ENCODE measurements at places on chromosomes 11 and 22.
A peak's percentile ranks its signal among the peaks of the same experiment; 100 is the strongest.

GRCh38 chr11:94731880-94732601 lies 36.1 kb upstream of the AMOTL1 start:
- peak; percentile 70 for DNase-seq

DNA sequence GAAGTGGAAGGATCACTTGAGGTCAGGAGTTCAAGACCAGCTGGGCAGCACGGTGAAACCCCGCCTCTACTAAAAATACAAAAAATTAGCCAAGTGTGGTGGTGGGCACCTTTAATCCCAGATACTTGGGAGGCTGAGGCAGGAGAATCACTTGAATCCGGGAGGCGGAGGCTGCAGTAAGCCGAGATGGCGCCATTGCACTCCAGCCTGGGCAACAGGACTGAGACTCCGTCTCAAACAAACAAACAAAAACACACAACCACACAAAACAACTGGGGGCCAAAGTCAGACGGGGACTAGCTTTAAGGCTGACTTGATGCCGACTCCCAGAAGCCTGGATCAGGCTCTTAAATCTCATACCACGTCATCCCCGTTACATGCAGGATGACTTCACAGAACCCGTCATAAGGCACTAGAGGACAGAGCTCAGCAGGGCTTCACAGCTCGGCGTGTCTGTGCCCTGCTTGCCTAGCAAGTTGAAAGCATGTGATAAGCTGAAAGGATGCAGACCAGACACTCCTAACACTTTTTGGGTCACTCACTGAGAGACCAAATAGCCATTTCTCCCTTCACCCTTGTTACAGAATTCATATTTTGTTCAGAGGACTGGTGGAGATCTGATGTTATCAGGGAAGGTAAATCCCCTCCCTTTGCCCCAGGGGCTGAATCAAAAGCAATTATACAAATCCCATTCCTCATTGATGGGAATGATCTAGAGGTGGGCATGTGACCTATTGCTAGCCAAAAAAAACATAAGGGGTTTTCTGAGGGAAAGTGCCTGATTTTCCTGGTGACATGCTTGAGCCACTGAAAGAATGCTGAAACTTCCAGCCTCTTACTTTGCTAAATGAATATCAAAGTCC lies 65.4 kb downstream of the GAB2 start:
- DNase-seq: no peak

GRCh38 chr11:32704775-32705174 lies 89.7 kb downstream of the CCDC73 start:
- DNase-seq: no peak

DNA sequence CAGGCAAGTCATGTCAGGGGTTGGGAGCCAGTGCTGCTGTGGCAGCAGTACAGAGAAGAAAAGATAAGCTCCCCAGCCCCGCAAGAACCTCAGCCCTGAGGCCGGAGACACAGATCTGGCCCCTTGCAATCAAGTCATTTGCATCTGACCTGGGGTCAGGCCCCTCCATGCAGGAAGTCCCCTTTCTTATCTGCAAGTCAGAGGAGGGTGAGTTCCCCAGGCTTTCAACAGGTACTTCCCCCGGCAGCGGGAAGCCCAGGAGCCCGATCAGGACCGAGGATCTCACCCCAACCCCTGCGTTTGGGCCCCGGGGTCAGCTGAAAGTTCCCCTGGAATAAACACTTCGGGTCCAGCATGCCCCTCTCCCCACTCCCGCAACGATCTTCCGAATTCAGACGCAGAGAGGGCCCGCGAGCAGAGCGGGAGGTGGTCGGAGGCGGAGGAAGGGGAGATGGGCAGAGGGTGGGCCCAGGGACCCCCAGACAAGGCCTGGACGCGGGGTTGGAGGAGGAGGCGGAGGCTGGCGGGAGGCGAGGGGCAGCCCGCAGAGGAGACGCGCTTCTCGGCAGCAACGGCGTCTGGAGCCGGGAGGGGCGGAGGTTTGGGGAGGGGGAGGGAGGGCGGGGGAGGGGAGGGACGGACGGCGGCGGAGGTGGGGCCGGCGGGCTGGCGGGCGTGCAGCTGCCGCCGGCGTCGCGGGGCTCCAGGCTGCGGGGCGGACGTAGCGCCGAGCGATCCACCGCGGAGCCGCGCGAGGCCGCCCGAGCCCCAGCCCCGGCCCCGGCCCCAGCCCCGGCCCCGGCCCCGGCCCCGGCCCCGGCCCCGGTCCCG lies at the start of gene TSPAN18:
TSPAN18 (plus strand) TSS at position 680 of the 831 bp plus-strand sequence. CDS start 179,455 bp downstream, outside the sequence.
- DNase-seq: no peak

DNA sequence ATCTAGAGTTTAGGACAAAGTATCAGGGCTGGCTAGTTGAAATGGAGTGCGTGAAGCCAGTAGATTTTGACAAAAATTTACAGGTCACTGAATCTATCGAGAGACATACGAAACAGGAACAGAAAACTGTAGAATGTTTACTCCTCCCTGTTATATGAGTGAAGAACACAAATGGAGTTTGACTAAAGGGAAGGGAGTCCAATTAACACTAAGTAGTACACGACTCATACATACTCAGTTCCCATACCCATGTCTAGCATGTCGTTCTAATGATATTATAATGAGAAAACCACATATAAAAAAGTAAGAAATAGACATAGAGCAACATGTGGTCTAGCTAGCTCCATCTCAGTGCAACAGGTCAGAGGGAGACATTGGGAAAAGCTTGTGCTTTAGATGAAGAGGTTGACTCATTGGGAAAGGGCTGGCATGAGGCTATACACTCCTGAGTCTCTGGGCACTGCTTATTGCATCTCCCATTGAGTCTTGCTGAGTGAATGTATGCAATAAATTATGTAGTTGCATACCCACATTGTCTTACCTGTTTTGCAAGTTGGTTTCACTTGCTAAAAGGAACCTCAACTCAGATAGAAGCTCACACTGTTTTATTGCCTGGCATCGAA lies 43.5 kb downstream of the CD44 start:
- no peak for DNase-seq

DNA sequence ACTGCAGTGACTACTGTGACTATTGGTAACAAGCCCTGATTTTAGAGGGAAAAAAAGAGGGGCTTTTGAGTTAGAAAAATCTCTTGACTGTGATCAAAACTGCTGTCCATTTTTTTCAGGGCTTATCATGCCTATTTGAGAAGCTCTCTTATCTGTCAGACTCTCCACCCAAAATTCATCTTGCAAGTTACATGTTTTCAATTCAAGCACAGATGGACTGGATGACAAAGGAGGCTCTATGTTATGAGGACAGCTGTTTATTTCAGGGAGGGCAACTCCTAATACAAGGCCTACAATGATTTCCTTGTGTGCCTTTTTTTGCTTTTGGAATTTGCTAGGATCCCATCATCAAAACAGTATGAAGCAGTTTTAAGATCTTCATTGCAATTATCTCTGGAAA lies 35.2 kb upstream of the USP47 start:
- DNase-seq: no peak

DNA sequence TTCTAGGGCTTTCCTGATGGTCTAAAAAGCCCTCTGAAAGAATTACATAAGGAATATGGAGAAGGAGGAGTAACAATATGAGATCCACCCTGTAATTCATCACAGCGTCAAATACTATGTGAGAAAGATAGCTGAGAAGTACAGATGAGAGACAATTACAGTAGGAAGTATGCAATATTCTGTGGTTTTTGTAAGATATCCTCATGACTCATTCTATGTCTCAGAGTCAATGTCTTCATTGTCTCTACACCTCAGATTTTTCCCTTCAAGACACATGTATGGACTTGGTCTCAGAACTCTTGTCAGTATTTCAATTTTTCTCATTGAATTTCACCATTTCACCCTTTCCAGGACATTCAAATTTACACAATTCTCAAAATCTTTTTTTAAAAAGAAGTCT lies 343.3 kb upstream of the CTSC start:
- DNase-seq: no peak

DNA sequence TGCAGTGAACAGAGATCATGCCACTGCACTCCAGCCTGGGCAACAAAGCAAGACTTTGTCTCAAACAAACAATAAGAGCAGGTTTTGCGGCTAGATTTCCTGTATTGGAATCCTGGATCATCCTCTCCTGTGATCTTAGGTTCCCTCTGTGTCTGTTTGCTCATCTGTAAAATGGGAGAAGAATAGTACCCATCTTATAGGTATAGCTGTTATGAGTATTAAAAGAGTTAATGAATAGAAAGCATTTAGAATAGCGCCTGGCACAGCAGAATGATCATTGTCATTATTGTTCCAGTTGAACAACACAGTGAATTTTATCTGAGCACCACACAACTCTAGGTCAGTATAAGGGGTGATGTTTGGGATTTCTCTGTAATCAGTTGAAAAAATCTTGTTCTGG lies 10.8 kb downstream of the MARK2 start:
- DNase-seq: no peak

DNA sequence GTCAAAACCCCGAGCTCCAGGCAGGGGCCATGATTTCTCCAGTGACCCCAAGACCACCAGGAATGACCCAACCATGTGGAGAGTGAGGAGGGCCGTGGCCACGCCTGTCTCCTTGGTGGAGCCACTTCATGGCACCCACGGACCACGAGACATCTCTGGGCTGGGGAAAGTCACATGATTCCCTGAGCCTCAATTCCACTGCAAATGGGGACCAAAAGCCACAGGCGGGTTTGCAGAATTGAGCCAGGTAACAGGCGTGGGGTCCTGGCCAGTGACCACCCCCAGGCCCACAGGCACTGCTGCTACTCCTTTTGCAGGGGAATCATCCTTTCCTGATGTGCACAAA lies 178.9 kb downstream of the CTTN start:
- no peak for DNase-seq

- DNase-seq: no peak
Observed at GRCh38 chr11:103749158-103749557, 287.3 kb upstream of the DDI1 start.

DNA sequence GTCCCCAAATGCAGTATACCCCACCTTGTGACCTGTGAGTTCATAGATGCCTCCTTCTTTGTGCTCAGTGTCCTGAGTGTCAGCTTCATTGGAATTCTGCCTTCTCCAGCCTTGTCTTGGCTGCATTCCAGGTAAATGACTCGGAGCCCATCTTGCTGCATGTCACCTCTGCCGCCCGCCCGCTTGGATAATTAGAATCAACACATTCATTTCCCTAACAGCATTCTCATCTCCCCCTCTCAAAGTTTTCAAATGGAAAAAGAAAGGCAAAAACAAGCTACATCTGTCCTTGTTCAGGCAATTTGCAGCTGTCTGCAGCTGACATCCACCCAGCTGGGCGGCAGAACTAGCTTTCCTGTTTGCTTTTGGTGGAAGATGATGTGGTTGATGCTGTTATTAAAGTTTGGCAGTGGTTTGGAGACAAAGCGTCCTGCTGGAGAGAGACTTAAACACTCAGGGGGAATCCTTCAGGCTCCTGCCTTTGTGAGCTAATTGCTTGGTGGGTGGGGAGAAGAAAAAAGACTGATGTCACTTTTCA lies 198.8 kb upstream of the SEZ6L start:
- no peak for DNase-seq
